ENCODE measurements at places on chromosomes 7 and 10.

- DNase-seq: no peak
Observed at GRCh38 chr7:65968256-65969185, 13.5 kb downstream of the GUSB start.

DNA sequence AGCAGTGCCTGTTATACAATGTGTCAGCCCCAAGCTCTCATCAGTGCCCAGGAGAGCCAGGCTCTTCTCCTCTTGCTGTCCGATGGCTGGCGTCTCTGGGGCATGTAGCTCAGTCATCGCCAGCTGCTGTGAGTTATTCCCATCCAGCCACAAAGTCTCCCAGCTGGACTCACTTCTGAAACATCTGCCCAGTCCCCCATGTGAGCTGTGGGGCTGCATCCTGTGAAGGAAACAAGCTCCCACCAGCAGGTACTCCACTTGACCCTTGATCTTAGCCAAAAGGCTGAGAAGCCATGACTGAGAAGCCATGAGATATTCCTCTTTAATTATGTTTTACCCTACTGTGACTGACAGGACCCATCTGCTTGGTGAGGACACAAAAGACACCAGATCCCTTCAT is 212.7 kb upstream of the IGFBP3 start:
- no peak for DNase-seq

DNA sequence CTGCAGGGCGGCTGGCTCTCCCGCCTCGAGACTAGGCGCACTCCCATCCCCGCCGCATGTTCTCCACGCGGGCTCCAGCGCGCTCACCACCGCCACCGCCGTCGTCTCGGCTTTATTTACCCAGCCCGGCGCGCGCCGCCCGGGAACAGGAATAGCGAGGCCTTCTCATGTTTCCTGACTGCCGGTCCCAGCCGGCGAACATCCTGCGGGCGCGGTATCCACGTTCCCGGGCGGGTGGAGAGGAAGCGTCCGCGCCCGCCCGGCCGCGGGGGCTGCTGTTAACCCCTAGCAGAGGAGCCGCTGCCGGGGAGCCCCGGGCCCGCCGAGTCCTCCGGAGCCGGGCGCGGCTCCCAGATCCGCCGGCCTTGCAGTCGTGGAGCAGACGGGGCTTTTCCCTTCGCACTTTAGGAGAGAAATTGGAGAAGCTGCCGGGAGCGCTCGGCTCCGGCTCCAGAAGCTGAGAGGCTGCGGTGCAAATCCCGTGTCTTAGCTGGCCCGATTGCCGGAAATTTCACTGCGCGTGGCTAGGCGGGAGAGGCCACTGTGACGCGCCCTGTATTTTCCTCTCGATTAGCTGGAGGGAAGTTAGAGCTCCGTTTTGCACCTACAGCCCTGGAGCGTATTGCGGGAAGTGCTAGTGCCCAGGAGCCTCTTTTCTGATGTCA is at the start of gene MKX:
Gene MKX (minus strand): TSS at position 88 of the 665 bp plus-strand sequence. CDS start 2,404 bp downstream, outside the sequence.
- no peak for DNase-seq

DNA sequence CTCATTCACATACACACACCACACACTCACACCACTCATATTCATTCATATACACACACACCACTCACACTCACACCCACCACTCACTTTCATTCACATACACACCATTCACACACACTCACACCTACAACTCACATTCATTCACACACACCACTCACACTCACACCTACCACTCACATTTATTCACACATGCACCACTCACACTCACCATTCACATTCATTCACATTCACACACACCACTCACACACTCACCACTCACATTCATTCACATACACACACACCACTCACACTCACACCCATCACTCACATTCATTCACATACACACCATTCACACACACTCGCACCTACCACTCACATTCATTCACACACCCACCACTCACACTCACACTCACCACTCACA is 25.4 kb upstream of the C10orf120 start:
- DNase-seq: no peak

DNA sequence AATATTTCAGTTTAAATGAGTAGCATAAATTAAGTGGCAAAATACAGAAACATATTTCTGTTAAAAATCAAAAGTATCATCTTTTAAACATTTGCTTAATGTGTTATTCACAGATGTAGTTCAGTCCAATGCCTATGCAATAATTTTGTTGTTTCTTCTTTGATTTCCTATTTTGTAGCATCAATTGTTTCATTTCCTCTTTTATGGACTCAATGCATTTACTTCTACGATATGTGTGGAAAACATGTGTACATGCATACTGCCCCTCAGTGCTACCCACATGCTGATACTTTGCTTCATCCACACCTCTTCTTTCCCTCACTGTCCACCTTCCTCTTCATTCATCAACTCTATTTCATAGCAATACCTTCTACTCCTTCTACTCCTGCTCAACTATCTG is 108.1 kb downstream of the PTN start:
- no peak for DNase-seq
